ENCODE measurements at places on chromosomes 12 and 14.

DNA sequence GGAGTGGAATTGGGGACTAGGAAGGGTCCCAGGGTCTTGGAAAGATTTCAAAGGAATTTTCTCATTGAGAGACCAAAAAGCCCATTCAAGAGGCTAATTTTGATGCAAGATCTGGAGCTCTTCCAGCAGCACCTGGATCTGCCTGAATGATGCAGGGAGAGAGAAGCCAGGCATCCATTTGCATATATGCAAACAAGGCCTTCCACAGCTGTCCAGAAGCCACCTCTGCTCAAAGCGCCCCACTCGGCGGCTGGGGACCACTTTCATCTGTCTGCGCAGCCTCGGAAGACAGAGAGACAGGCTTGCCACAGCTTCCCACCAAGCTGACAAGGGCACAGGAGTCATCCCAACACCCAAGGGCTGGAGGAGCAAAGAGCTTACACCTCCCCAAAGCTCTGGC is 295.6 kb downstream of the DPF3 start:
- DNase-seq: no peak

- DNase-seq: no peak
Measured at GRCh38 chr12:40207551-40207950, 17.2 kb upstream of the LRRK2 start.

GRCh38 chr12:1559676-1560091 is 34.7 kb downstream of the FBXL14 start:
- no peak for DNase-seq

DNA sequence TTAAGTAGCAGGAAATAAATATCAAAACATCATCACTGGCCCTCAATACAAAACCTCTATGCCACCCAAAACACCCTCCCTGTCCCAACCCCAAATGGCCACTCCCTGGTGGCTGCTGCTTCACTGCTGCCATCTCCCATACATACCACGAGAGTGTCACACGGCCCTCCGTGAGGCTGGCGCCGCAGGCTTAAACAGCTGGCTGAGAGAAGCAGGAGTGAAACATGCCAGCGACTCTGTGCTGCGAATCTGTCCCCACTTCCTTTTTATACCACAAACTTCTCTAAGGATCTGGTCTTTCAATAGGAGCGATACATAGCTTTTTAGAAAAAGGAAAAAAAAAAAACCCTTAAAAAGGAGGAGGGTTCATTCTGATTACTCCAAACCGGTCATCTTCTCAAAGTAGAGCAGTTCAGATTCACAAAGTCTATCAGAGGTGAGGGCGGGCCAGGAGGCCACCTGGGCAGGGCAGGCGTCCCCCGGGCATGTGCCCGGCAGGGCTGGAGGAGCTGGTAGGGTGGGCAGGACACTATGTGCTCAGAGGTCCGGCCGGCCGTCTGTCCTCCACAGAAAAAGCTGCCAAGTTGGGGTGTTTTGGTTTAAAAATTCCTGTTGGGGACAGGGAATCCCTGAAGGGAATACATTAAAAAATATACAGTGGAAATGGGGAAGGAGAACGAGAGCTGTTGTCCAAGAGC is 26.5 kb downstream of the MAX start:
- DNase-seq: no peak

DNA sequence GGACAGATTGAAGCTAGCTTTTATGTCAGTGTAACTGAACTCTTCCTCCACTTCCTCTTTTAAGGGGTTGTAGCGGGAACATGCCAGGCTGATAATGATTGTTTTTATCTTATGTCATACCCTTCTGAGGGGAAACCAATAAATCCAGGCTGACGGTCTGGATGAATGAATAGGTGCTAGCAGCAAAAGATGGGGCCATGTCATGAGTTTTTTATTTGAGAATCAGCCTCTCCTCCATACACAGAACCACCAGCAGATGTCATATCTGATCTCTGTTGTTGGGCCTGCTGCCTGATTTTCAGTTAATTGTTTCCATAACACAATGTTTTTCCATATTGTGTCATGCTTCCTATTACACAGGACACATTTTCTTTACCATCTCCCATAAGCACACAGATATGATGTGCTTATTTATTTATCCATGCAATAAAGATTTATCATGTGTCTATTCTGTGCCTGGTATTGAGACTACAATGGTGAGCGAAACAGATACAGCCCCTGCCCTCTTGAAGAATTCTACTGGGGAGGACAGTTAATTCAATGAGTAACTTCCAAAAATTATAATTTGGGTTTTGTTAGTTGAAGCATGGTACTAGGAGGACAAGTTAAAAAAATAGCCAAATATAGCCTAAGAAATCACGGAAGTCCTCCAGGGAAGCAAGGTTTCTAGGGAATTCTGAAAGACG is 33.6 kb upstream of the CRY1 start:
- DNase-seq: peak; percentile 14

DNA sequence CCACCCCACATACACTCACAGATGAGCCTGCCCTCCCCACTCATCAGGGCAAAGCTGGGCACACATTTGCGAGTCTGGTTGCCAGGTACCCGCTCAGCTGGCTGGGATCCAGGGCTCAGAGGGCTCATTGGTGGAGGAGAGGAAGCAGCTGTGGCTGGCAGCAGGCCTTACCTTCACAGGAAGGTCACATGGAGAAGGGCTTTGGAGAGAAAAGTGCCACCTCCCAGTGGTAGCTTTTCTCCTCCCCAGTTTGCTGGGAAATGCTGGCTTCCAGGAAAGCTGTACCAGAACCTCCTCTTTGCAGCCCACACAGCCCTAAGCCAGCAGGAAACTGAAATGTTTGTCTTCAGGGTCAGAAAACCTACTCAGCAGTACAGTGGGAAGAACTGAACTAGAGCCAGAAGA is 55.6 kb downstream of the LGMN start:
- DNase-seq: peak; percentile 87

DNA sequence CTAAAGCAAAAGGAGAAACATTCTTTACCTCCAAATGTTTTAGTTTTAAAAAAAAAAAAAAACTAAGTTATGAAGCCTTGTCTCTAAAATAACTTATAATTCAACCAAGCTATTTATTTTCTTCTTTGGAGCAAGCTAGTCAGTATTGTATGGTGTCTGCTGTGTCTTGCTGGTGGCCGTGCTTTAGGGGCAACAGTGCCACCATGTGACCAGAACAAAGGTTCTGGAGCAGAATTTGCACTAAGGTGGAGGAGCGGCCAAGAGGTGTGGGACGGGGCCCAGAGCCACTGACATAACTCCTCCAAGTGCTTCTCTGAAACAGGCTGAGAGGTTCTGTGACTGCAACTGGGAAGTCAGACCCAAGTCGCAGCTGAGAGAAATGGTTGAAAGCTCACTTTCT is 4.5 kb downstream of the FICD start:
- no peak for DNase-seq

- DNase-seq: peak; percentile 6
Measured at GRCh38 chr12:64522807-64523206, 70.9 kb downstream of the TBK1 start.

- DNase-seq: no peak
Measured at GRCh38 chr12:6829536-6830220, 1.5 kb downstream of the P3H3 start.

DNA sequence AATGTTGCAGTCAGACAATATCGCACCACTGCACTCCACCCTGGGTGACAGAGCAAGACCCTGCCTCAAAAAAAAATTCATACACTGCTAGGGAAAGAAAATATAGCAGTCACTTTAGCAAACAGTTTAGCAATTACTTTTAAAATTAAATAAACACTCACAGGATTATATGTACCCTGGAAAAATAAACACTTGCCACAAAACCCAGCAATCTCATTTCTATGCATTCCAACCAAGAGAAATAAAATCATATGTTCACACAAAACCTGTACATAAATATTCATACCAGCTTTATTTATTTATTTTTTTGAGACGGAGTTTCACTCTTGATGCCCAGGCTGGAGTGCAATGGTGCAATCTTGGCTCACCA is 20.2 kb downstream of the ATXN2 start:
- DNase-seq: no peak

DNA sequence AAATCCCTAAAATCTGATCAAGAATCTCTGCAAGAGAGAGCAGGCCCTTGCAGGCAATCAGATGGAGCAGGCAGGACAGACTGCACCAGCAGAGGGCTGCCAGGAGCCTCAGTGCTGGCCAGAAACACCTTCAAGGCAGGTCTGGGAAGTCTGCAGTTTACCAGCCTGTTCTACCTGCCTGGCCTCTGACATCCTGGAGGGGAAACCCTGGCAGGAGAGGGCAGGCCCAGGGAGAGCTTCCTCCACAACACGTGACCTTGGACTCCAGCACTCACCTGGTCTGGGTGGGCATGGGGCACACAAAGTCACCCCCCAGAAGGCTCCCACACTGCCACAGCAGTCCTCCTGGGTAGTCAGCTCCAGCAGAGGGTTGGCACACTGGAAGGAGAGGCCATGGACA is 56.0 kb downstream of the ISCA2 start:
- no peak for DNase-seq

DNA sequence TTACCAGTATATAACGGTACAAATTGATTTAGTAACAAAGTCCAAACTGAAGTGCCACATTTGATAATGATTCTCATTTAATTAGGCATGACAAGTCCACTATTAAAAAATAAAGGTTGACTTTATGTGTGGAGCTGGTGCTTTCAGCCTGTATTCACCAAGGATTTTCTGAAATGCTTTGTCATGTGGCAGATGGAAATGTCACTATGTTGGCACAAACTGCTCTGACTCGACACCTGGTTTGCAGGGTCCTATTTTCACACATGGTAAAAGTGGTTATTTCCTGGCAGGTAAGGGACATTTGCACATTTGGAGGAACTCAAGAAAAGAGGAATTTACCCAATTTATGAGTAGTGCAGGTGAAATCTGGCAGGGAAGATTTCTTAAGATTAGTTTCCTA is 572.6 kb upstream of the MDGA2 start:
- no peak for DNase-seq

DNA sequence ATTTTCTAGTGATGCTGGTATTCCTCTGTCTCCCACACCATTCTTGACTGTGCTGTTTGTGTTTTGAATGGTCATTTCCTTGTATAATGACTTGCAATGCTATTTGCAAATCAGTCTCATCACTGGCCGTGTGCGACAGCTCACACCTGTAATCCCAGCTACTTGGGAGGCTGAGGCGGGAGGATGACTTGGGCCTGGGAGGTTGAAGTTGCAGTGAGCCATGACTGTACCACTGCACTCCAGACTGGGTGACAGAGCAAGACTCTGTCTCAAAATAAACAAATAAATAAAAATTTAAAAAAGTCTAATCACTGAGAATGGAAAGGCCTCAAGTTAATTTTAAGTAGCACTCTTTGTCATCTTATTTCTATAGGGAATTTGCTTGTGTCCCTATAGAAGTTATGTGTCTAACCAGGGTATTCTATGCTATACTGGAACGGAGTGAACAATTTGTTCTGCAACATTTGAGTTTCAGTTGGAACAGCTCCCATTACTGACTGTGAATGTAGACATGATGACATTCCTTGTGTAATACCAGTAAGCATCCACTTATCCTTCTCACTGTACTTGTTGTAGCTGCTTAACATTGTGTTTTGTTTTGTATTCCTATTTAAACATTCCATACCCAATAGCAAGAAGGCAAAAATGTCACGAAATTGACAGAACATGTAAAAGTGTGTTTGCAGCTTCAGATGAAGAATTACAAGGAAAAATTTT is 126.3 kb downstream of the MGST1 start:
- peak; percentile 82 for DNase-seq

- peak; percentile 94 for DNase-seq
Measured at GRCh38 chr12:54370171-54370730, 6.0 kb upstream of the GPR84 start.

- DNase-seq: peak; percentile 30
Measured at GRCh38 chr12:102883204-102883799, 33.7 kb downstream of the PAH start.

GRCh38 chr14:34036319-34036766 is 85.5 kb upstream of the EGLN3 start:
- no peak for DNase-seq

- DNase-seq: no peak
Measured at GRCh38 chr14:98692832-98693231, 579.2 kb downstream of the BCL11B start.

GRCh38 chr12:83826112-83826511 is 1086.5 kb downstream of the SLC6A15 start:
- peak; percentile 45 for DNase-seq

Data from cardiac fibroblast (primary cell).